HFFc6 (cell line): ENCODE measurements at places on chromosomes 16 and 17.
A peak's percentile ranks its signal among the peaks of the same experiment; 100 is the strongest.

GRCh38 chr17:43418441-43419374, 19.9 kb downstream of the ARL4D start:
- no peaks in the 10 kb centered on the region; the same call in none of the 2 replicates for H3K27me3 ChIP-seq
- DNase-seq = peak; percentile 93
- H3K27ac ChIP-seq = peak overlapping the region; percentile 94
- H3K4me3 ChIP-seq = peak overlapping the region; percentile 78
- peaks cover 34% of the 10 kb centered on the region for H3K4me1 ChIP-seq
- no peaks in the 10 kb centered on the region for H3K36me3 ChIP-seq

DNA sequence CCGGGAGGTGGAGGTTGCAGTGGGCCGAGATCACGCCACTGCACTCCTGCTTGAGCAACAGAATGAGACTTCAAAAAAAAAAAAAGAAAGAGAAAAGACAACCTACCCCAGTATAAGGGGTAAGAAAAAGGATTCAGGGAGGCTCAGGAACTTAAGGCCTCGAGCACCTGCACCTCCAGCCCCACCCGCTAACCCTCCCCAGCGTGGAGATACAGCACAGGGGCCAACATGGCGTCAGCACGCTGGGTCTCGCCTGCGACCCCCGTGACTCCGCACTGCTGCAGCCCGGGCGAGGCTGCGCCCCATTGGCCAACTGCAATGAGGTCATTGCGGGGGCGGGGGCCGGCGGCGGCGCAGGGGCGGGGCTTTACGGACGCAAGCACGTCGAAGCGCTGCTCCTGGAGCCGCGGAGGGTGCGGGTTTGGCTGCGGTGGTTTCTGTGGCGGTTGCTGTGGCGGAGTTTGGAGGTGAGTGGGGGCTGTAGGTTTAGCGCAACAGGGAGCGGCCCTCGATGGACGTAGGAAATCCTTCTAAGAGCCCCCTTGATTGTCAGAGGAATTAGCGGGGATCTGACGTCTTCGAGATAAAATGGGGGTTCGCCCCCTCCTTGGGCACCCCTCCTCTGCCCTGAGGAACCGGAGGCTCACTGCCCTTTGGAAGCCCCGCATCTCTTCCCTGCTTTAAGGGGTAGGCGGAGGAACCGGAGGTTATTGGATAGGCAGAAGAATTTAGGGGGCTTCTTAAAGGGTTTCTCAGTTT, at the start of gene ATP6V0A1:
TSS of gene ATP6V0A1 (plus strand) at position 382 of the 759 bp plus-strand sequence. CDS start 2,017 bp downstream, outside the sequence.
- no peaks in the 10 kb centered on the region for H3K27me3 ChIP-seq
- 0 out of 2 replicates have a peak, but pooled peaks cover 6% of the 10 kb centered on the region for H3K36me3 ChIP-seq
- peak; percentile 66 for DNase-seq
- peaks cover 50% of the 10 kb centered on the region for H3K4me1 ChIP-seq
- H3K27ac ChIP-seq = peak within 1 kb of the TSS; percentile 86

GRCh38 chr17:81101614-81102306, 63.5 kb upstream of the PVALEF start:
- DNase-seq = peak; percentile 75
- H3K4me1 ChIP-seq = peaks cover 15% of the 10 kb centered on the region
- no peak overlapping the region for H3K4me3 ChIP-seq
- H3K27ac ChIP-seq = no peak overlapping the region
- peaks cover 1% of the 10 kb centered on the region; the same call in 1 of the 2 replicates for H3K27me3 ChIP-seq

GRCh38 chr16:88634141-88634993, 4.0 kb upstream of the IL17C start:
- H3K27me3 ChIP-seq = peaks cover 8% of the 10 kb centered on the region
- H3K27ac ChIP-seq = no peak overlapping the region
- no peaks in the 10 kb centered on the region for H3K36me3 ChIP-seq
- H3K4me1 ChIP-seq = peaks cover 17% of the 10 kb centered on the region
- H3K4me3 ChIP-seq = peak overlapping the region; percentile 47; the same call in 1 of the 2 replicates
- no peak for DNase-seq

GRCh38 chr17:48804936-48805411, 12.1 kb downstream of the TTLL6 start:
- no peak overlapping the region for H3K27ac ChIP-seq
- H3K4me3 ChIP-seq = no peak overlapping the region
- peaks cover 38% of the 10 kb centered on the region for H3K4me1 ChIP-seq
- H3K36me3 ChIP-seq = no peaks in the 10 kb centered on the region
- peaks cover 25% of the 10 kb centered on the region for H3K27me3 ChIP-seq

GRCh38 chr17:2777242-2777867, 18.9 kb upstream of the RAP1GAP2 start:
- H3K27ac ChIP-seq = no peak overlapping the region
- no peak for DNase-seq
- no peaks in the 10 kb centered on the region for H3K36me3 ChIP-seq
- peaks cover 43% of the 10 kb centered on the region for H3K27me3 ChIP-seq

DNA sequence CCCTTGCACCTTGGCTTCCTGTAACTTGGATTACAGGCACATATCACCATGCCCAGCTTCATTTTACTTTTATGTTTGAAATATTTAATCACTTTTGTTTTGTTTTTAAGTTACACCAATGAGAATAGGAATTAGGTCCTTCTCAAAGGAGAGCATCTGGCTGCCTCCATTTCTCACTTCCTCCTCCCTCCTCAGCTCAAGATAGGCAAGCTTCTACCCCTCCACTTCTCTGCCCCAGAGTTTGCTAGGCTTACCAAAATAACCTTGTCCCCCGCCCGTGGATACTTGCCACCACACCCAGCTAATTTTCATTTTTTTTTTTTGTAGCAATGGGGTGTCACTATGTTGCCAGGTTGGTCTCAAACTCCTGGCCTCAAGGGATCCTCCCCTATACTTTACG, 17.9 kb downstream of the GABARAPL2 start:
- peaks cover 7% of the 10 kb centered on the region; the same call in 1 of the 2 replicates for H3K4me1 ChIP-seq
- no peak for DNase-seq
- no peak overlapping the region for H3K4me3 ChIP-seq
- H3K36me3 ChIP-seq = peaks cover 3% of the 10 kb centered on the region; the same call in 1 of the 2 replicates
- no peak overlapping the region for H3K27ac ChIP-seq

- DNase-seq = no peak
- H3K4me1 ChIP-seq = no peaks in the 10 kb centered on the region
- H3K4me3 ChIP-seq = no peak overlapping the region
- peaks cover 3% of the 10 kb centered on the region for H3K27me3 ChIP-seq
- no peaks in the 10 kb centered on the region for H3K36me3 ChIP-seq
- H3K27ac ChIP-seq = no peak overlapping the region
Measured at GRCh38 chr16:65429504-65430181, 307.8 kb upstream of the CDH11 start.

- H3K27me3 ChIP-seq = peaks cover 30% of the 10 kb centered on the region
- no peak overlapping the region for H3K4me3 ChIP-seq
- H3K4me1 ChIP-seq = peaks cover 7% of the 10 kb centered on the region; the same call in 1 of the 2 replicates
- DNase-seq = no peak
- H3K27ac ChIP-seq = no peak overlapping the region
Measured at GRCh38 chr17:4518901-4519300, 20.2 kb downstream of the SPNS2 start.

DNA sequence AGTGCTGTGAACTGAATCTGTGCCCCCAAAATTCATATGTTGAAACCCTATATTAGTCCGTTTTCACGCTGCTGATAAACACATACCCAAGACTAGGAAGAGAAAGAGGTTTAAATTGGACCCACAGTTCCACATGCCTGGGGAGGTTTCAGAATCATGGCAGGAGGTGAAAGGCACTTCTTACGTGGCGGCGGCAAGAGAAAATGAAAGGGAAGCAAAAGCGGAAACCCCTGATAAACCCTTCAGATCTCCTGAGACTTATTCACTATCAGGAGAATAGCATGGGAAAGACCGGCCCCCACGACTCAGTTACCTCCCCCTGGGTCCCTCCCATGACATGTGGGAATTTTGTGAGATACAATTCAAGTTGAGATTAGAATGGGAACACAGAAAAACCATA, 3.7 kb upstream of the SPDYE4 start:
- no peak for DNase-seq
- no peaks in the 10 kb centered on the region for H3K36me3 ChIP-seq
- H3K27me3 ChIP-seq = peaks cover 14% of the 10 kb centered on the region
- H3K4me1 ChIP-seq = no peaks in the 10 kb centered on the region

- peaks cover 8% of the 10 kb centered on the region for H3K27me3 ChIP-seq
- DNase-seq = no peak
- peaks cover 7% of the 10 kb centered on the region; the same call in 1 of the 2 replicates for H3K4me1 ChIP-seq
- no peak overlapping the region for H3K4me3 ChIP-seq
Measured at GRCh38 chr17:76797241-76797840, 59.4 kb downstream of the MFSD11 start.

GRCh38 chr17:19759568-19760549, 11.8 kb upstream of the ALDH3A1 start:
- peaks cover 5% of the 10 kb centered on the region; the same call in 1 of the 2 replicates for H3K4me1 ChIP-seq
- H3K27me3 ChIP-seq = peaks cover 13% of the 10 kb centered on the region
- H3K27ac ChIP-seq = no peak overlapping the region
- DNase-seq = no peak
- H3K4me3 ChIP-seq = no peak overlapping the region
- no peaks in the 10 kb centered on the region for H3K36me3 ChIP-seq

DNA sequence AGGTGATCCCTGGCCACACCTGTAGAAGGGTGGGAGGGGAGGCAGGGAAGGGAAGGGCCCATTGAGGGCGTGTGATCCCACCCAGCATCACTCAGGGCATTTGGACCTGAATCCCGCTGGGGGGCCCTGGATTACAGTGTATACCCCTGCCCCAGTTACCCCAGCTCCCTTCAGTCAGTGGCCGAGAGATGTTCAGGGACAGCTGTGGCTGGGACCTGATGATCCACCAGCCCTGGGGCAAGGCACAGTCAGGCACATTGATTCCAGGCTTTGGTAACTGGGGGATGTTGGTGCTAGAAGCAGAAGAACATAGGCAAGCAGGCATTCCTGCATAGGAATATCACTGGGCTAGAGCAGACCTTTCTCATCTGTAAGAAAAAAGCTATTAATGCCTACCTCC, 170.3 kb downstream of the FOXL1 start:
- no peak for DNase-seq
- H3K27me3 ChIP-seq = peaks cover 2% of the 10 kb centered on the region
- no peak overlapping the region for H3K4me3 ChIP-seq
- no peak overlapping the region for H3K27ac ChIP-seq
- H3K36me3 ChIP-seq = no peaks in the 10 kb centered on the region

GRCh38 chr16:83581994-83582747, 225.6 kb upstream of the HSBP1 start:
- no peak for DNase-seq
- no peaks in the 10 kb centered on the region; the same call in 1 of the 2 replicates for H3K27me3 ChIP-seq
- H3K4me3 ChIP-seq = no peak overlapping the region
- no peak overlapping the region for H3K27ac ChIP-seq
- H3K4me1 ChIP-seq = no peaks in the 10 kb centered on the region

DNA sequence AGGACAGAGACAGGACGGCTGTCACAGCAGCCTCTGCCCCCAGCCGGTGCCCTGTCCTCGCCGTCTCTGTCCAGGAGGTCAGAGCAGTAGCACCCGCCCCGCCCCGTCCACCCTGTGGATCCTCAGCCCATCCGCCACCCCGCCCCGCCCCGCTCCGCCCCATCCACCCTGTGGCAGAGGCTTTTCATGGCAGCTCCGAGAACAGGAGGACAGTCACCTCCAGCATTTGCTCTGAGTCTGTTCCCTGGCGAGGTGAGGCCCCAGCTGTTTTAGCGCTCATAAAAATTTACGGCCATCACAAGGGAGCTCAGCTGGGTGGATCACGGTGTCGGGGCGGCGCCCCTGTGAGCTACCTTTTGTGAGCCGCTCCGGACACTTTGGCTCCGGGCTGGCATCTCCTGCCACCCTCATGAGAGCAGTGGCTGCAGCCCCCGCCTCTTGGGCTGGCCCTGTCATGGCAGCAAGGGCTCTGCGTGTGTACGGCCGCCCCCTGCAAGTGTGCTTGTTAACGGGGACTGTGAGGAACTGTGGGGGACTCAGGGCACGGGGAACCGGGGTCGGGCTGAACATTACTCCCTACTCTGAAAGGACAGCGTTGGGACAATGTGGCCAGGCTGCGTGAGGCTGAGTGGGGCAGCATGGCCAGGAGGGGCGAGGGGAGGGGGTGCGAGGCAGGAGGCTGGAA, 32.3 kb upstream of the GNG13 start:
- peaks cover 26% of the 10 kb centered on the region for H3K27me3 ChIP-seq
- H3K4me1 ChIP-seq = no peaks in the 10 kb centered on the region
- no peak overlapping the region for H3K4me3 ChIP-seq
- no peak for DNase-seq
- no peak overlapping the region for H3K27ac ChIP-seq

GRCh38 chr17:77320044-77320440, 179.3 kb downstream of the SEC14L1 start:
- H3K27ac ChIP-seq = peak overlapping the region; percentile 100
- H3K4me3 ChIP-seq = peak overlapping the region; percentile 95
- H3K27me3 ChIP-seq = peaks cover 12% of the 10 kb centered on the region

- H3K27me3 ChIP-seq = no peaks in the 10 kb centered on the region
- no peak overlapping the region for H3K27ac ChIP-seq
- no peaks in the 10 kb centered on the region for H3K4me1 ChIP-seq
- no peak overlapping the region for H3K4me3 ChIP-seq
- H3K36me3 ChIP-seq = no peaks in the 10 kb centered on the region
Measured at GRCh38 chr16:6884002-6884401, 448.6 kb upstream of the RBFOX1 start.

- DNase-seq = peak; percentile 93
- H3K27ac ChIP-seq = peak overlapping the region; percentile 86
- peaks cover 2% of the 10 kb centered on the region for H3K27me3 ChIP-seq
- H3K4me3 ChIP-seq = peak overlapping the region; percentile 90
- peaks cover 4% of the 10 kb centered on the region; the same call in 1 of the 2 replicates for H3K36me3 ChIP-seq
- peaks cover 36% of the 10 kb centered on the region for H3K4me1 ChIP-seq
Measured at GRCh38 chr16:30052671-30053372, 12.7 kb upstream of the ALDOA start.

GRCh38 chr16:77033516-77033915, 157.5 kb upstream of the MON1B start:
- no peaks in the 10 kb centered on the region for H3K4me1 ChIP-seq
- no peak overlapping the region for H3K4me3 ChIP-seq
- no peaks in the 10 kb centered on the region; the same call in 1 of the 2 replicates for H3K27me3 ChIP-seq
- no peak for DNase-seq

DNA sequence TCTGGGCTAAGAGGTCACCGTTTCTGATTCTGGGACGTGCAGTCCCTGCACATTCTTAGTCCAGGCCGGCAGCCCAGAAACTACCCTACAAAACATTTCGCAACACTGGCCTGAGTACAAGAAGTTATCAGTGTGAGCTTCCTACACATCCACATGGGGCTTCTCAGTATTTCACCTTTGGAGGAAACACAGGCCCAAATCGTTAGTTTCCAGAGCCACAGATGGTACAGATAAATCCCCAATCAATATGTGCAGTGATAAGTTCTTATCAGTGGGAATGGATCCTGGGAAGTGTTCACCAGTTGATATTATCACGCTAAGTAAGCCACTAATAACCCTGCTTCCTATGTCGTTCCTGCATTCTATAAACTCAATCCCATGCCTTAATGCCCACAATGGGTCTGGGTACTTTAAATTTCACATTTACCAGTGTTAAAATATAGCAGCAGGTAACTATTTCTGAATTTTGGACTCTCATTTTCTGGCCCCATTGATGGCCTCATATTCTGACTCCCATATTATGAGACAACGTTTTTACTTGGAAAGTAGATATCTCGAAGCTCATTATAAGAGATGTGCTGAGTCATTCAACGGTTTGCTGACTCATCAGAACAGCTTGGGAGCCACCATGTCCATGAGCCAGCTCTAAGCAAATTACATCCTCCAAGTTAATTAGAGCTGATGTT, 370.2 kb upstream of the MAF start:
- no peak for DNase-seq
- H3K4me1 ChIP-seq = no peaks in the 10 kb centered on the region
- H3K27ac ChIP-seq = no peak overlapping the region
- H3K4me3 ChIP-seq = no peak overlapping the region

GRCh38 chr17:60827943-60828342, 150.3 kb downstream of the BCAS3 start:
- H3K4me1 ChIP-seq = no peaks in the 10 kb centered on the region
- no peak overlapping the region for H3K4me3 ChIP-seq
- H3K27me3 ChIP-seq = no peaks in the 10 kb centered on the region; the same call in 1 of the 2 replicates
- H3K36me3 ChIP-seq = no peaks in the 10 kb centered on the region
